ENCODE measurements at places on chromosomes 16 and 17.

GRCh38 chr17:55421179-55421934 is at the start of gene MMD:
TSS of gene MMD (minus strand) at chr17:55421835. CDS start at chr17:55421695, 140 bp downstream.
- no peak for DNase-seq

DNA sequence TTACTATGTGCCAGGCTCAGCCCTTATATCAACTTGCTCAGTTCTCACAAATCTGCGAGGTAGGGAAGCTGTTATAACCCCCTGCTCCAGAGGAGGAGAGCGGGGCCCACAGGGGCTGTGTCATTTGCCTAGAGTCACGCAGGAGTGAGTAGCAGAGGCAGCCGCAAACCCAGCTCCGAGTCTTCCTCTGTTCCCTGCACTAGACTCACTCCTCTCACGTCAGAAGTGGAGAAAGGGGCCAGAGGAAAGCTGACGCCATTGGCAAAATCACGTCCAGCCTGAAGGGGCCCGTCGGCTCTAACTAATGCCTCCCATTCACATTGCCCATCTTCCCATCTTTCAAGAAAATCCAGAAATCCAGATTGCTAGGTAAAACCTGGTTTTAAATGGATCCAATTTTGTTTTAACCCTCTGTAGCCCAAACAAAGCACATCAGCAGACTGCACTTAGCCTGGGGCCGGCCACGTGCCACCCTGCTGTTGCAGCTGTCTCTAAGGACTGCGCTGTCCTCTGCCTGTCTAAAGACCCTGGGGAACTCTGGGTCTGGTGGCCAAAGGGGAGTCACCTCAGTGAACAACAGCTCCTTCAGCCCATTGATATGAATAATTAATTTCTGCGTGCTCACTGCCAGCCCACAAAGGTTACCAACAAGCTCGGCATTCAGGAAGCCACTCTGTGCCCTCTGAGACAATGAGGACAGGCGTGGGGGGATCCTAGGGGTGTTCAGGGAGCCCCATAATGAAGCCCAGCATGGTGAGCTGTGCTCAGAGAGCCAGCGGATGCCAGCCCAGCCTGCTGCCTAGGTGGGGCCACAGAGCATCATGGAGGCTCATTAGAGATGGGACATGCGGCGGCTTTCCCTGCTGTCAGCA is 36.7 kb upstream of the ABR start:
- DNase-seq: no peak

- DNase-seq: no peak
Measured at GRCh38 chr17:1627182-1627981, 1.3 kb downstream of the SLC43A2 start.

- no peak for DNase-seq
Measured at GRCh38 chr16:56825826-56826225, 39.2 kb upstream of the SLC12A3 start.

- DNase-seq: no peak
Measured at GRCh38 chr17:41697122-41697962, 8.7 kb downstream of the EIF1 start.

DNA sequence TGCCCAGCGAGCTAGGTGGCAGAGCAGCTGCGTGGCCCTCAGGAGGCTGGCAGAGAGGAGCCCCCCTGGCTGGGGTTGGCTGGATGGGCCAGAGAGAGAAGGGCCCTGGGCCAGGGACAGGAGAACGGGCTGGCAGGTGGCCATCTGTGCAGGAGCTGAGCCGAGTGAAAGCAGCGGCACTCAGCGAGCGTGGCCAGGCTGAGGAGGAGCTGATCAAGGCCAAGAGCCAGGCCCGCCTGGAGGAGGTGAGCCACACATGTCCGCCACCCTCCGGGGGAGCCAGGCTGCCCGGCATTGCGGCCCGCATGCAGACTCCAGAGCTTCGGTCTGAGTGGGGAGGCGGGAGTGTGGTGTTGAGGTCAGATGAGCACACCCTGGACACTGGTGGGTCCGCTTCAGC is 2.1 kb upstream of the RAC3 start:
- DNase-seq: no peak

Data from activated CD8-positive, alpha-beta memory T cell treated with anti-CD3 and anti-CD28 coated beads for 1 hour (primary cell).